ENCODE measurements at places on chromosomes 12 and 14.

DNA sequence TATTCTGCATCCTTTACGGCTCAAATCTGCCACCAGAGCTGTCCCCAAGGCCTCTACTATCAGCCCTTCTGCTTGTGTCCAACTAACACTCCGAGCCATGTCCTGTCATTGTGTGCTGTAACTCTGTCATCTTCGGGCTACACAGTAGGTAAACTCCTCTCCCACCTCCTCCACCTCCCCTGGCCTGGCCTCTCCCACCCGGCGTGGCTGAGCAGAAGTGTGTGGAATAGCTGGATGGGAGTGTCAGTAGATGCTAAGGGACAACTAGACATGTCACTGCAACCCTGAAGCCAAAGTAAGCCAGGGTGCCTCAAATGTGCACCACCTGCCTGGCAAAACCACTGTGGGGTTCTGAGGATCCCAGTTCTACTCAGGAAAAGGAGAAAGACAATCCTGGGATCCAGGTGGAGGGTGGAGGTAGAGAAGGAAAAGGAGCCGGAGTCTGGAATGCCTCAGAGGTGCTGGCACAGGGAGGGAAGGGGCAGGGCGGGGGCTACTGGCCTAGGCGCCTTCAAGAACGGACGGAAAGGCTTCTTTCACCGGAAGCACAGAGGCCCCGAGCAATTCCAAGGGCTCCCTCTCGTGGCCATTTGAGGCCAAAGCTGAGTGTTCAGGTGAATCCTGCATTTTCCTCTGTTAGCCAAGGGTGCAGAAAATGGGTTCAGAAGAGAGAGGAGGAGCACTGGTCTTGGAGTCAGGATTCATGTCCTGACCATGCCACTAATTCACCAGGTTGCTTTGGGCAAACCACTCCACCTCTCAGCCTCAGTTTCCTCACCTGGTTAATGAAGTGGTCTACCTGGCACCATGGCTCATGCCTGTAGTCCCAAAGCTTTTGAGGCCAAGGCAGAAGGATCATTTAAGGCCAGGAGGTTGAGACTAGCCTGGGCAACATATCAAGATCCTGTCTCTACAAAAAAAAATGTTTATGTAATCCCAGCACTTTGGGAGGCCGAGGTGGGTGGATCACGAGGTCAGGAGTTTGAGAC lies 20.5 kb upstream of the FAM181A start:
- DNase-seq: peak; percentile 53

- no peak for DNase-seq
These were observed 2.3 kb upstream of the HSPB8 start for GRCh38 chr12:119176267-119177055.

DNA sequence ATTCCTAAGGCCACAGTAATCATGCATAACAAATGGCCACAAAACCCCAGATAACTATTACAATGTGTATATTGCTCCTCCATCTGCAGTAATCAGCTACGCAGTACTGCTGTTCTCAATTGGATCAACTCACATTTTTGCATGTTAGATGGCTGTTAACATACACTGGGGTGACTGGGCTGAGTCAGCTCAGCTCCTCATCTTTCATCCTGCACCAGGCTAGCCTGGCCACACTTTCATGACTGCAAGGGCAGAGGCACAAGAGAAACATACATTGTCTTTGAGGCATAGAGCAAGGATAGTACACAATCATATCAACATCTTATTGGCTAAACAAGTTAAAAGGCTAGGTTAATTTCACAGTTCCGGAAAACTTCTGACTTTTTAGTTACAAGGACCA lies 306.6 kb downstream of the SLC6A15 start:
- DNase-seq: no peak

DNA sequence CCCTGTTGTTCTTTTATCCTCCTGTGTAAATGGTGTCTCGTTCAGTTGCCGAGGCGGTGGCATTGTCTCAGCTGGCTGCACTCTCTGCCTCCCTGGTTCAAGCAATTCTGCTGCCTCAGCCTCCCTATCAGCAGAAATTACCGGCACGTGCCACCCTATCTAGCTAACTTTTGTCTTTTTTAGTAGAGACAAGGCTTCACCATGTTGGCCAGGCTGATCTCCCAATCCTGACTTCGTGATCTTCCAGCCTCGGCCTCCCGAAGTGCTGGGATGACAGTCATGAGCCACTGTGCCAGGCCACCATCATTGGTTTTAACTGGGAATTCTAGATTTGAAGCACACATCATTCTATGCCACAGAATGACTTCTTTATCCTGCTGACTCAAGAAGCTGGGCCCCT lies 175.3 kb upstream of the ALG10B start:
- DNase-seq: no peak

DNA sequence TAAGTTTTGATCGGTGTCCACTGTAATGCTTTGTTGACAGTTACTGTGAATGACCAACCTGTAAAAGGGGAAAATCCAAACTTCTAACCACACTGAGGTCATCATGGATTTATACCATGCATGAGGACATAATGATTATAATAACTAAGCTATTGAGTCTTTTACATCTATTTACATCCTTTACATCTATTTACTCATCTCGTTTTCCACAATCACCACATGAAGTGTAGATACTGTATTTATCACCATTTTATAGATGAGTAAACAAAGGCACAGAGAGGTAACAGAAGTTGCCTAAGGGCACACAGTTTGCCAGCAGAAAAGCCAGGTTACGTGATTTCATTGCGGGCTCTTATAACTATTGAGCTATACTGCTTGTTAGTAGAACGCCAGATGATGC lies 27.9 kb upstream of the EID3 start:
- DNase-seq: no peak

DNA sequence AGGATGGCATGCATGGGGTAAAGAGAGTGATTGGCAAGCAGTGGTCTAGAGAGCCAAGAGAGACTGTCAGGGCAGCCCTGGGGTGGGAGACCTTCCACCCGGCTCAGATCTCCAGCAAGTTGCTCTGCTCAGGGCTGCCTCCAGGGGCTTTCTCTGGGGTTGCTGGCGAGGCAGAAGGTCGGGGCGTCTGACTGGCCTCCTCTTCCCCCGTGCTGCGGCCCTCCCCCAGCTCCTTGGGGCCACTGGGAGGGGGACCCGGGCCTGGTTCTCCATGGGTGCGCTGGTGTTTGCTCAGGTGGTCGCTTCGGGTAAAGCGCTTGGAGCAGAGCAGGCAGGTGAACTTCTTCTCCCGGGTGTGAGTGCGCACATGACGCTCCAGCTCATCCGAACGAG lies 6.6 kb upstream of the AAAS start:
- no peak for DNase-seq

- peak; percentile 5 for DNase-seq
These were observed 519 bp downstream of the MORN3 start for GRCh38 chr12:121668750-121669520.

DNA sequence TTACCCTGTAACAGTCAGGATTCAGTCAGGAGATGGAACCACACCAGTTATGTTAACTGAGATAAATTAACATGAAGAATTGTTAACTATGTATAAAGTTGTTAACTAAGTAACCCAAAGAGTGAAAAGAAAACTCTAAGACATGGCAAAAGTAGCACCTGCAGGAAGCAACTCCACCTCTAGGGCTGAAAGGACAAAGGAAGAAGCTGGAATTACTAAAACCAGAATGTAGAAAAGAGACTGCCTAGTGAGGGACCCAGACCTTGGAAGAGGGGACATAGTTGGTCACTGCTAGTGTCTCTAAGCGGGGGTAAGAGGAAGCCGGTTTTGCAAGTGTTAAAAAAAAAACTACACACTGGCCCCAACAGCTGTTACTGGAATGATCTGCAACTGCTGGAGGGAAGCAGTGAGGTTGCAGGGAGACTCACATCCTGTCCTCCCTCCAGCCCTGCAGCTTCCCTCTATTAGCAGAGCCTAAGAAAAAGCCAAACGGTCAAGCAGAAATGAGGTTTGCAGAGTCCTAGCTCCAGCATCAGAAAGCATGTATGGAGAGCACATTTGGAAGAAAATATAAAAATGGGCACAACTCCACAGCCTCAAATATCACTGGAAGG lies 39.8 kb downstream of the GPR135 start:
- peak; percentile 62 for DNase-seq

- DNase-seq: no peak
These were observed 8.9 kb upstream of the MSRB3 start for GRCh38 chr12:65269603-65270002.

- no peak for DNase-seq
These were observed 189.5 kb upstream of the NTF3 start for GRCh38 chr12:5242440-5242839.

DNA sequence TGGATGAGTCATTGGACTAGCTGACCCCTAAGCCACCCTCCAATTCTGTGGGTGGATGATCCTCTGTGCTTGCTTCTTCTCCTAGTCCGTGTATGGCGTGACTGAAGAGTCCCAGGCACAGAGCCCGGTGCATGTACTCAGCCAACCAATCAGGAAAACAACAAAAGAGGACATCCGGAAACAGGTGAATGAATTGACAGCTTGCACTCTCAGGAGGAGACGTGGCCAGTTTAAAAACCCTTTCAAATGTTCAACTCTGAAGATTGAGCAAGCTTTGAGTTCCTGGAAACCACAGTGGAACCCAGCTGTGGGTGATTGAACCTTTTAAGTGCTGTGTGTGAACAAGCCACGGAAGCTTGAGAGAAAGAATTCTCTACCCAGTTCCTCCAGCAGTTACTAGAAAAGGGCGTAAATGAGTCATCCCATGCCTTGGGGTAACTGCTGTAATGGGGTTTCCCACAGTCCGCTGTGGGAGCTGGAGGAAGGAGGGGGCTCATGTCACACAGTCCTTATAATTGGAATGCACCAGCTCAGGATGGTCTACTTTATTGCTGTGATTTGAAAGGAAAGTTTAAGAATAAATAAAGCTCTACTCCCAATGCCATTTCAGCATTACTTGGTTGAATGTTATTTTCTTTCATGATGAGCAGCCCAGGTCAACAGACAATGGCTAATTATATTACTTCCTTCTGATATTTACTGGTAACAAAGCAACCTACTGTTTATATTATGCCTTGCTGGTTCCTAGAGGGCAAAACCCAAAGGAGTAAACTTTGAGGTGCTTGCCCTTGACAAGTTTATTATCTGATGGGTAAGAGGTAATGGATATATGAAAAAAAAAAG lies 417.0 kb downstream of the DPF3 start:
- DNase-seq: peak; percentile 47

- no peak for DNase-seq
These were observed 14.8 kb downstream of the SGPP1 start for GRCh38 chr14:63713058-63713457.

- peak; percentile 54 for DNase-seq
These were observed 1.4 kb upstream of the GLRX5 start for GRCh38 chr14:95533391-95533821.

DNA sequence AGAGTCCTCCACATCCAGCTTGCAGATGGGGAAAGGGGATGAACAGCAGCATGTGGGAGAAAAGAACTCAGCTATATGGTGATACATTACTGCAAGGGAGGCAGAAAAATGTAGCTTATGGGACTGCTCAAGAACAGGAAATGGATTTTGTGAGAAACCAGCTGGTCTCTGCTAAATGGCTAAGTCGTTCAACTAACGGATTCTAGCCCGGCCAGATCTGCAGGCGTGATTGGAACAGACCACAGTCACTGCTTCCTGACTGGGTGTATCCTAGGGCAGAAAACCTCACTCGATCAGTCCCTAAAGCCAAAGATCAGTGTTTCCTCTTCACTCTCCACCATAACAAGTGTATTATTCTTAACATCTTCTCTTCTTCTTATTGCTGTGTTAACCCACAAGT lies 8.1 kb upstream of the PTGDR start:
- DNase-seq: no peak

DNA sequence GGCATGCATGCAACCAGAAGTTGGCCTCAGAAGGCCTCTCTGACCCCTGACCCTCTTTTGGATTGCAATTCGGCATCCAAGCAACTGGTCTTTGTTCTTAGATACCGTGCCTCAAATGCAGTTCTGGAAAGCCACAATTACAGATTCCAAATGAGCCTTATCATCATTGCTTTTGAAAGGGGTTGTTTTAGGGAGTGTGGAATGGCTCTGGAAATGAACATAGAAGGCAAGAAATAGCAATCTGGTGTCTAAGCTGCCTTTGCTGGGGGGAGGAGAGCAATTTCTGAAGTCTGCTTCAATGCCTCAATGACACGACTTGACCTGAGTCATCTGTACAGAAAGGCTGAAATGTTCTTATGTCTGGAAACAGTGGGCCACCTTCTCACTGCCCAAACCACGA lies 250.1 kb downstream of the NUAK1 start:
- no peak for DNase-seq

GRCh38 chr12:52920937-52921336 lies 16.1 kb upstream of the KRT8 start:
- DNase-seq: no peak

- peak; percentile 65 for DNase-seq
These were observed 8.4 kb downstream of the PAPLN start for GRCh38 chr14:73245480-73246325.

DNA sequence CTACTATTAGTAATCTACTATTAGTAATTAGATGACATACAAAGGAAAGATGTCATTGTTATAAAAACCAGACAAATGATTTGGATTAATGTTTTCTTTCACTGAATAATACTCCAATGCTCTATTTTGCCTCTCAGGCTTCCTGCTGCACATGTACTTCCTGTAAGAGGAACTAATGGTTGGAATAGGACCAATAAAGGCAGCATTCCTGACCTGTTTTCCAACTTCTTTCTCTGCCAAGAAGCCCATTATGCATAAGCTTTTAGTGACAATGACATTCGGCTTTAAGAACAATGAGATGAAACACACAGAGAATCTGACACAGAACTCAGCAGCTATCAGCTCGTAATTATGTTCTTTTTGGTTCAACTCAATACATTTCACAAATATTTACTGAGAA lies 5.2 kb upstream of the C12orf56 start:
- DNase-seq: no peak

DNA sequence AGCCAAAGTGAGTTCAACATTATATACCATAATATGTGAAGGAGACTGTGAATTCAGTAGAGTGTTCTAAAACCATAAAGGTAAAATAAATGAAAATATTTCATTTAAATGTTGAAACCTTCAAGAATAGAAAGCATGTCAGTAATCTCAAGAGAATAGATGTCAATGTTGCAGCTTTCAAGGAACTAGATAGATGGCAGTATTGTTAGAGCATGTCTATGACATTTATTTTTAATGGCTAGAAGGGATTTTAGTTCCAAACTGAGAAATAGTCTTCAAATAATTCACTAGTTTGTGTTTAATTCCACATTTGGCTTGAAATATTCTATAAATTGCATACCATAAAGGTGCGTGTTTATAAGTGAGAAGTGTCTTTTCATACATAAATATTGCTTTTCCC lies 326.5 kb downstream of the FLRT2 start:
- peak; percentile 31 for DNase-seq

GRCh38 chr12:27653661-27654060 lies 42.6 kb upstream of the REP15 start:
- DNase-seq: no peak

DNA sequence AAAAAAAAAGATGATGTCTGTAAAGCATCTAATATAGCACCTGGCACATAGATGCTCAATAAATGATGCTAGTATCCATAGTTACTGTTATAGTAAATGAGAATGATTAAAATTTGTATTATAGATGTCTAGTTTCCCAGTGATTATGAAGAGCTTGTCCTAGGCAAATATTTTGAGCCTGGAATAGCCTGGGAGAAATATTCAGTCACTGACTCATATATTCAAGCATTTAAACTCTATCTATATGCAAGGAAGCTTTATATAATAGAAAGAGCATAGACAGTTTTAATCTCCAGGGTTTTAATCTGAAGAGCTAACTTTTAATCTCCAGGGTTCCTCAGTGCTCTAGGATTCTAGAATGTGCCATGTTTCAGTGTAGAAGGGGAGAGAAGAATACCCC lies 91.5 kb upstream of the VASH1 start:
- DNase-seq: no peak

- no peak for DNase-seq
These were observed 64.0 kb upstream of the LTA4H start for GRCh38 chr12:96099421-96099820.
